Uterus (tissue), 4 donors: ENCODE measurements at places on chromosomes 3 and 15. TPM values are rescaled to one million over a fixed set of nuclear protein-coding genes. Genes with fewer than 3 reads are reported as not detected.

GRCh38 chr3:76497636-76498035, 542.3 kb upstream of the ROBO2 start:
- DNase-seq, result no peak

- DNase-seq, result no peak
Observed at GRCh38 chr3:16363636-16364035, 98.6 kb downstream of the OXNAD1 start.

The CPEB1 gene
- total RNA-seq, result 14.1 TPM

- DNase-seq, result no peak
Observed at GRCh38 chr3:14538451-14539088, 1.6 kb downstream of the GRIP2 start.

DNA sequence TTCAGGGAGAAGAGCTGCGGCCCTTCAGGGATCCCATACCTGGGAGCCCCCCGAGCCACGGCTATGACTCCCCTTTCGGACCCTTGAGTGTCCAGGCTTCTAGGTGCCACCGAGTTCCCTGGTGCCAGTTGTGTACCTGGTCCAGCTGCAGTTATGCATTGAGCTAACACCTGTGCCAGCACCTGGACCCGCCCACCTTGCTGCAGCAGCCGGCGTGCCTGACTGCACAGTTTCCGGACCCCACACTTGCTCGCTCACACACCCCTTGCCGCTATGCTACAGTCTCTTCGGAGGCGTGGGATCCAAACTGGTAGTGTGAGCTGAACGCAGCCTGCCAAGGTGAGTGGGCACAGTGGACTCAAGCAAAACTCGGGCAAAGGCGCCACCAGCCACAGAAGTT, 284.5 kb upstream of the ROBO1 start:
- no peak for DNase-seq

- DNase-seq, result no peak
Observed at GRCh38 chr15:66700412-66700801, 1.6 kb upstream of the SMAD6 start.

DNA sequence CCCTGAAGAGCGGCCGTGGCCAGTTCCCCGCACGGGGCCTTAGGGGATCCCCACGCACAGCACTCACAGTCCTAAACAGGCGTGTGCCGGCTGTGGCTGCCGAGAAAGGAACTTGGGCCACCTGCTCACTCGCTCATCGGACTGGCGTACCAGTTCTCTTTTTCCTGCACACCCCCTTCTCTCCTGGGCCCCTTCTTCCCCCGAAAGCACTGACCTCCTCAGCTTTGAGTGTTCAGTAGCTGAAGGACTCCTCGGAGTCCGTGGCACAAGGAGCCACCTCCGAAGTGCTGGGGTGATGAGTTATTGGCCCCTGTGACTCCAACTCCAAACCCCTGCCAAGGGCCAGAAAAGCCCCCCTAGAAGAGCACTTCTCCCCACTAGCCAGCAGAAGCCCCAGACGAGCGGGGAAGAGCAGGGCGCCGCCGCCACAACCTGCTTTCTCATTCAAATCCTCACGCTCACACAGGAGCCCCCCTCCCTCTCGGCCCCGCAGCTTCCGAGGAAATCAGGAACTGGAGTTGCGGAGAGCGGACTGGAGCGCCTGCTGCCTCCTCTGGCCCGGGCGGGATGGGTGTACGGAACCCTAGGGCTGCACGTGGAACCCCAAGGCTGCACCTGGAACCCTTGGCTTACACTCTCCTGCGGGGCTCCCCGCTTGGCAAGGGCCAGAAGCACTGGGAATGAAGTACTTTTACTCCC, at the start of gene PLCH1:
Gene PLCH1 (minus strand): TSS at position 446 of the 699 bp plus-strand sequence. CDS start 40,847 bp downstream, outside the sequence.
- DNase-seq, result peak; percentile 54

DNA sequence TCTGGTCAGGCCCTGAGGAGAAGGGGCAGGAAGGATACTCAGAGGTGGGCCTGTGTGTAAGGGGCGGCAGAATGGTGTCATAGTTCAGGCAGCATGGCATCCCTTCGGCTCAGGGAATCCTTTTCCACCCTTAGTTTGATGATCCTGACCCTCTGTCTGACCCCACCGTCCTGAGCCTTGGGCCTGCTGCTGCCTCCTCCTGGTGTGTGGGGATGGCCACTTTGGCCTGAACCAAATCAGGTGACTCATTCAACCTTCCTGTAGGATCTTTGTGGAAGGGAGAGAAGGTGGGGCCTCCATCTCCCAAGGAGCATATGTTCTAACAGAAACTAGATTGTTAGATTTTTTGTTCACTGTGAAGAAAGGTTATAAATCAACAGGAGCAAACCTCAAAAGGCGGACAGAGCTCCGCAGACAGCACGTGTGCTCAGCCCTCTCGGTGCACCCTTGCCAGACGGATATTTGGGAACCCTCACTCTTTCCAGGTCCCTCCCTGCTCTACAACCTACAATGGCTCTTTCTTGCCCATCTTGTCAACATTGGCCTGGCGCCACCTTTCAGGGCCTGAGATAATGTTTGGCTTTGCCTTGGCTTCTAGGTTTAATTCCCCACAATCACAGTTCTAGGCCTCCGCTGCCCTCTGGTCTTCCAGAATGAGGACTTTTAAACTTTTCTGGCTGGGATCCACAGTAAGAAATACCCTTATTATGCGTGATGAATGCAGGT, 21.7 kb downstream of the THSD4 start:
- DNase-seq, result no peak

DNA sequence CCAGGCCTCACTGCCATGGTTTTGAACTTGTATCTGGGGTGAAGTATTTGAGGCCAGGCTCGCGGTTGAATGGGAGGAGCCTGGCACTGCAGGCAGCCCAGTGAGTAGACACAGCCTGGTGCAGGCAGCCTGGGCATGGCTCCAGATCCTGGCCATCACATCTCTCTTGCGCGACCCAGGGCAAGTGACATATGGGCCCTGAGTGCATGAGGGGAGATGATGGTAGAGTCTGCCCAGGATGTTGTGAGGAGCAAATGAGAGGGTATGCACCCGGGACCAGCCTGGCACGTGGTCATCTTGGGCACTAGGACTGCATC, 103.5 kb downstream of the TBC1D2B start:
- no peak for DNase-seq

The RBPMS2 gene
- total RNA-seq, result 58.4 TPM

- DNase-seq, result peak; percentile 67
Observed at GRCh38 chr3:196632046-196632751, 7.3 kb upstream of the NRROS start.

The SLC30A4 gene
- 14.1 TPM for total RNA-seq

DNA sequence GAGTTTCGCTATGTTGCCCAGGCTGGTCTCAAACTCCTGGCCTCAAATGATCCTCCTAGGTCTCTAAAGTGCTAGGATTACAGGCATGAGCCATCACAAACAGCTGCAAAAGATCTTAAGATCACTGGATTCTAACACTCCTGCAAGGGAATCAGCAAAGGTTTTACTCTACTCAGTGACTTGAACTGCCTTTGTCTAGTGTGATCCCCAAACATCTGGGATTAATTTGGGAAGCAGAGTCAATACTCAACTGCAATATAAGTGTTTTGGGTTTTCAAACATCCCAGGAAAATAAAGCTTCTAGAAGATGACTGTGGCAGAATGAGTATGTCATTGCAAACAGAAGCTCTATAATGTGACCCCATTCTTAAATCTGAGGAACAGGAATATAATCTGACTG, 7.2 kb downstream of the SPG21 start:
- no peak for DNase-seq

GRCh38 chr3:14397046-14397445, 5.4 kb upstream of the SLC6A6 start:
- DNase-seq, result no peak

DNA sequence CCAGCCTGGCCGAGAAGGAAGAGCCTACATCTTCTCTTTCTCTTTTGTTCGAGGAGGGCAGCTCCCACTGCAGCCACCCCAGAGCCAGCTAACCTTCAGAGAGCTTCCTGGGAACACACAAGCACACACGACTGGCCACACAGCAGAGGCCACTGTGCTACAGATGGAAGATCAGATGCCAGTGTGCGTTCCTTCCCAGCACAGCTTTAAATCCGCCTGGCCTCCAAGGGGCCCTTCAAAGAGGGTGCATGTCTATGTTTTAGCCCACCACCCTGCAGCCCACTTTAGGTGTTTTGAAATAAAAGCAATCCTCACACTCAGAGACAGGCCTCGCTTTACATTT, 12.4 kb downstream of the ALDH1A3 start:
- no peak for DNase-seq

The TUBGCP5 gene
- 12.3 TPM for total RNA-seq

GRCh38 chr15:31871166-31871886, 159.0 kb upstream of the CHRNA7 start:
- no peak for DNase-seq

DNA sequence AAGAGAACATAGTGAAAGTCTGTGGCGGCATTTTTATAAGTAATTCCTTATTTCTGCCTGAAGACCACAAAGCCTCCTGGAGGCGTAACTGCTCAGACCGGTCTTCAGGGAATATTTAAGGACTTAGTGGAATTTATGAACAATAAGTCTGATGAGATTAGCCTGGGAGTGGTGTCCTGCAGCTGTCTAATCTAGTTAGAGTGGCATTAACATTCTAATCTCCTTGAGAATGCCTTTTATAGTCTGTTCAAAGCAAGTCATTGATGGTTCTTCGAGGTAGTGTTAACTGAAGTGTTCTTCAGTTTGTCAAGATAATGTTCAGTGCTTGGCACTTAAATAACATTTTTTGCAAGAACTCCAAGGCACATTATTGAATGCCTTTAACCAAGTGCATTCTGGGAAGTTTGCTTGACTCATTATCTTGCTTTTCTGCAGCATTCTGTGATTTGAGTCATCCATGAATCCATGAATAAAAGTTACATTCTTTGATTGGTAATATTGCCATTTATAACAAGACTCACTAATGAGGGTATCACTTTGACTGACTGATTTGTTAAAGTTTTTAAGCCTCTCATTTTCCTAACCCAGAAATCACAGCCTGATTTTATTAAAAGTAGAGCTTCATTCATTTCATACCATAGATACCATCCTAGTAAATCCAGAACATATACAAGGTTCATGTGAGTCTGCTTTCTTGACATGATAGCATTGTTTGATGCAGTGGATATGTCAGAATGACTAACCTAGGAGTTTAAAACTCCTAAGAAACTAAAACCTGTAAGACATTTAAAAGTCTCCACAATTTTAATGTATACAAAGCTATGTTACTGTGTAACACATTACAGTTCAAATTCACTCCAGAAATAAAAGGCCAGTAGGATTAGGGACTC, 12.5 kb downstream of the RBM5 start:
- DNase-seq, result no peak

DNA sequence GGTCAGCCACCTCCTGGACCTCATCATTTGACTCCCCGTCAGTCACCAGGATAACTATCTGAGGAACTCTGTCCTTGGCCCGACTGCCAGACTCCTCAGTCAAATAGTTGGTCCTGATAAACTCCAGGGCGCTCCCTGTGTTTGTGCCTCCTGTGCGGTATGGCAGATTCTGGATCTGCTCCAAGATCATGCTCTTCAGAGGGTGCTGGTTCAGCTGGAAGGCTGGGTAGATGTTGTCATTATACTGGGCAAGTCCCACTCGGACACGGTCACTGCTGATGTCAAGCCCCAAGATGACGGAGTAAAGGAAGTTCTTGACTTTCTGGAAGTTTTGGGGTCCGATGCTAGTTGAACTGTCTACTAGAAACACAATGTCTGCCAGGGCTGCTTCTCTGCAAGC, 31.1 kb upstream of the CAPN7 start:
- no peak for DNase-seq

GRCh38 chr3:20056725-20057611, 16.7 kb downstream of the KAT2B start:
- DNase-seq, result no peak

- DNase-seq, result no peak
Observed at GRCh38 chr3:138549179-138549977, 44.7 kb downstream of the CEP70 start.

The PTX3 gene
- 0.82 TPM for total RNA-seq

- no peak for DNase-seq
Observed at GRCh38 chr15:69104050-69104750, 56.2 kb upstream of the GLCE start.

- no peak for DNase-seq
Observed at GRCh38 chr3:103218146-103218545, 783.3 kb downstream of the ZPLD1 start.

The ZBTB38 gene
- total RNA-seq, result 183 TPM

- no peak for DNase-seq
Observed at GRCh38 chr15:90957031-90957790, 2.5 kb downstream of the RCCD1 start.

The DPPA4 gene
- not detected for total RNA-seq

GRCh38 chr3:175728566-175728965, 869.4 kb downstream of the NAALADL2 start:
- DNase-seq, result no peak

DNA sequence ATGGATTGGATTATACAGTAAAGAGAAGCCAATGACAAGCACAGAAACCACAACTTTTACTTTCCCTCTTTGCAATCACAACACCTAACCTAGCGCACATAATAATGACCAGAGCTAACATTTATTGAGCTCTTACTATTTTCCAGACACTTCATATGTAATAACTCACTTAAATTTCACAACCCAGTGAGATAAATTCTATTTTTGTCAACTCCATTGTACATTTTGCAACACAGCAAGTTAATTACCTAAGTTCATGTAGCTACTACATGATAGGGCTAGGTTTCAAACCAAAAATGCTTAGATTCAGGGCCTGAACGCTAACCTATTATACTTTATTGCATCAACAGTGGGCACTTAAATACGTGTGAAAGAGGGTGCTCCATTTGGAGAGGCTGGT, 89.5 kb downstream of the GADL1 start:
- DNase-seq, result no peak

- no peak for DNase-seq
Observed at GRCh38 chr15:63803106-63803886, 30.5 kb downstream of the HERC1 start.

DNA sequence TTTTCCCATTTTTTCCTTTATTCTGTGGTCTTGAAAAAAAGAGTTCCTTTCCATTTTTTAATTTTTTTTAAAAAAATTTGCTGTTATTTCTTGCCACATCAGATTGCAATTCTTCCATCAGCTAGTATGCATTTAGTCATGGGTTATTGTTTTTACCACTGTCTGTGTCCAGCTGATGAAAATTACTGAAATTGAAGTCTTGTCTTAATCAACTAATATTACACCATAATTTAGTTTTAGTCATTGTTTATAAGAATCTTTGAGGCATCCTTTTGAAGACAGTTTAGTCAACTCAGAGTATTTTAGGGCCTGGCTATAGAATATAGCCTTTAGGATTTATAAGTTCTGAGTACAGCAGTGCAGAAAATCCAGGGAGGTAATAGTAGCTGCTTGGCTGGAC, 172.1 kb downstream of the LRTM1 start:
- no peak for DNase-seq

The ANKDD1A gene
- 0.59 TPM for total RNA-seq

- peak; percentile 22 for DNase-seq
Observed at GRCh38 chr15:88932271-88932874, 19.2 kb upstream of the MFGE8 start.

DNA sequence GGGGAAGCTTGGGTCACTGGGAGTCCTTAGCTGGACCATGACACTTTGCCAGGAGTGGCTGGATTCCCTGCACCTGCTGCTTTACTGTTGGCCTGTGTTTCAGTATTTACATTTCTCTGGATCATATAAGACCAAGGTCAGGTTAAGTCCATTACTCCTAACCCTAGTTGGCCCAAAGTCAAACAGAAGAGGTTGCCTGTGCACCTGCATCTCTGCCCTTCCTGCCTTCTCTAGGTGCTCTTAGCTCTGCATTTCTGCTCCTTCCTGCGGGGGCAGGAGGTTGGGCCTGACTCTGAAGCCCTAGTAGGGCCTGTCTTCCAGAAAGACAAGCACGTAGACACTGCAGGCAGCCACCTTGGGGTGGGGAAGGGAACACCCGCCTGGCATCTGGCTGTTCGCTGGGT, 124.3 kb downstream of the RPLP1 start:
- no peak for DNase-seq
